ENCODE measurements at places on chromosomes 7 and 10.

DNA sequence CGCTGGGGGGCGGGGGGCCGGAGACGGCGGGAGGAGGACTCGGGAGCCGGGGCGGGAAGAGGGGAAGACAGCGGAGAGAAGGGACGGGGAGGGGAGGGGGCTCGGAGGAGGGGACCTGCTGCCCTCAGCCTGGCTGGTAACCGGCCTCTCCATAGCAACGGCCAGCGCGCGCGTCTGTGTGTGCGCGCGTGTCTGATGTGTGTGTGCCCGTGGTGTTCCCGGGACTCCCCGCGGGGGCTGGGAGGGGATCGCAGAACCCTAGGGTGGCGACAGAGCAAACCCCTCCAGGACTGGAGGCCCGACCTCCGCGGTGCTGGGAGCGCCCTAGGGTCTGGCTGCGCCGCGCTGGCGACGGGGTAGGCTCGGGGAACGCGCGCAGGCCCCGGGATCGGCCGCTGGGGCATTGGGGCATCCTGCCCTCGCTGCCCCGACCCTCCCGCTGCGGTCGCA, 356.3 kb downstream of the DNAJB6 start:
- no peak for DNase-seq

- DNase-seq, result no peak
Measured at GRCh38 chr10:128498378-128498730, 372.1 kb upstream of the MKI67 start.

- no peak for DNase-seq
Measured at GRCh38 chr7:140619176-140619575, 21.4 kb downstream of the DENND2A start.

GRCh38 chr10:98833542-98833941, 386.8 kb upstream of the HPS1 start:
- DNase-seq, result no peak

DNA sequence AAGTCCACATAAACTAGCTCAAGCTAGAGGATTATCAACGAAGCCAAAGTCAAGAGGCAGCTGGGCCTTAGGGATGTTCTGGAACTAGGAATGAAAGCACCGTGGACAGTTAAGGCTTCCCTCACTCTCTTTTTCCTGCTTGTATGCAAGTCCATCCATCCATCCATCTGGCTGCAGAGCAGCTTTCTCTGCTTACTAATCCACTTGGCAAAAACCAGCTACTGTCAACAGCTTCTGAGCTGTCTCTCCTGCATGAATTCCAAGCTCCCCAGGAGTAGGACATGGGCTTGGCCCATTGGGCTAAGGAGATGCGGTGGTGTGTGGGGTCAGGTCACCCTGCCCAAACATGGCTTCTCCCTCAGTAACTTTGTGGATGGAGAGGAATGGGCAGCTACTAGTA, 66.2 kb downstream of the NAMPT start:
- no peak for DNase-seq

GRCh38 chr10:78628976-78629375, 439.8 kb upstream of the ZMIZ1 start:
- no peak for DNase-seq

DNA sequence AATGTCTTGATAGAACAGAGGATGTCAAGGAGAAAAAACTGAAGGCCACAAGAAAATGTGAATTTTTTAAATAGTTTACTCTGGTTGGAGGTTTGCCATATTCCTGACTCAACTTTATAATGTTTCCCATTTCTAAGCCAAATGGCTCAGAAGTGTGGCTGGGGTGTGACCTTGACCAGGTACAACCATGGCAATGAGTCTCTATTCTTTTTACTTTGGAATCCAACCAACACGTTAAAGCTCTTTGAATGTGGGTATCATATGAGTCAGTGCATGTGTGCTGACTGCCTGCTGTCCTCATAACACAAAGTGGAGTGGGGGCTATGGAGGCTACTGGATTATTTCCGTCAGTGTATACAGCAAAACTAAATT, 33.5 kb upstream of the DLD start:
- DNase-seq, result no peak

- DNase-seq, result no peak
Measured at GRCh38 chr7:151413241-151413640, 3.4 kb upstream of the WDR86 start.

GRCh38 chr7:10910447-10910846, 63.2 kb upstream of the PHF14 start:
- DNase-seq, result no peak

- no peak for DNase-seq
Measured at GRCh38 chr10:1591742-1592141, 145.6 kb downstream of the ADARB2 start.

DNA sequence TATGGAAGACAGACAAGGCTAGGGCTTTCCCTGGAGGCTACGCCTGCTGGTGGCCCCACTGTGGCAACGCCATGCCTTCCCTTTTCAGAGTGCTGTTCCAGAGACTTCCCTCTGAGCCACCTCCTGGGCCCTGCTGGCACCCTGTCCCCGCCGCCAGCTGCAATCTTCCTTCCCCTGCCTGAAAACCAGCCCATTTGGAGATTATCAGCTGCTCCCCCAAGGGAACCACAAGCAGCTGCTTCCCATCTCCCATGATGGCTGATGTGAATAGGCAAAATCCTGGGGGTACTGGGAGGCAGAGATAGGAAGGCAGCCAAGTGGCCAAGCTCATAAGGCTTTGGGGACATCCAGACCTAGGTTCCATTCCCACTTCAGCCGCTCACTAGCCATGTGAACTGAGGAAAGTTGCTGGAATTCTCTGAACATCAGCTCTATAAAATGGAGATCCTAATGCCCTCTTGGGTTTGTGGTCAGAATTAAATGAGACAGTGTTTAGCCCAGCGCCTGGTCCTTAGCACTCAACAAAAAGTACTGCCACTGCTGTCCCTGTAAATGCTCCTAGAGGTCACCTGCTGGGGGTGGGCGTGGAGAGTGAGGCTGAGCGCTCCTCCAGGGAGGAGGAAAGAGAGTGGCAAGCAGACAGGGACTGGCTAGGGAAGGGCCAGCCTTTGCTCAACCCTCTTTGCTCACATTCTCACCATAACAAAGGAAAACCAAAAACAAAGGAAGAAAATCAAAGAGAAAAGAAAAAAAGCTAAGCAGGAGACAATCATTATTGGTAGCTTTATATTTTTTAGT, 5.9 kb downstream of the TSPAN33 start:
- DNase-seq, result no peak

DNA sequence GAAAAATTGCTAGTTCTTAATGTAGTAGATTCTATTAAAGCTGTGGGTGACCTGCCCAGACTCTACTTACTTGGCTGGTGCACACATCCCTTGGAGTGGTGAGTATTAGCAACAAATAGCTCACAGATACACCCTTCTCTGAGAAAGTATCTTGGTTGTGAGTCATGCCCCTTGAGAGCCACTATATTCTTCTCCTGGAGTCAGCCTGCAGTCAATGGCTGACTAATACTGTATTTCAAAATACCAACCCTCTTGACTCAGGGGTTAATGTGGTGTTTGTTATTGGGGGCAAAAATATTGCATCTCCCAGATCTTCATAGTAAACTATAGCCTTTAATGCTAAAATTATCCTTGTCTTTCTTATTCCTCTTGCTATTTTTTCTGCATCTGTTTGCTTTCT, 354.9 kb downstream of the BMPER start:
- peak; percentile 54 for DNase-seq

- no peak for DNase-seq
Measured at GRCh38 chr7:23065974-23066373, 39.6 kb upstream of the KLHL7 start.

GRCh38 chr7:131769241-131769640, 212.8 kb upstream of the PODXL start:
- DNase-seq, result no peak

GRCh38 chr7:50595491-50596102, 30.4 kb upstream of the DDC start:
- DNase-seq, result peak; percentile 45

GRCh38 chr10:120400601-120401000, 56.4 kb upstream of the PLPP4 start:
- DNase-seq, result no peak

- DNase-seq, result no peak
Measured at GRCh38 chr10:6117711-6118110, 28.9 kb downstream of the RBM17 start.

DNA sequence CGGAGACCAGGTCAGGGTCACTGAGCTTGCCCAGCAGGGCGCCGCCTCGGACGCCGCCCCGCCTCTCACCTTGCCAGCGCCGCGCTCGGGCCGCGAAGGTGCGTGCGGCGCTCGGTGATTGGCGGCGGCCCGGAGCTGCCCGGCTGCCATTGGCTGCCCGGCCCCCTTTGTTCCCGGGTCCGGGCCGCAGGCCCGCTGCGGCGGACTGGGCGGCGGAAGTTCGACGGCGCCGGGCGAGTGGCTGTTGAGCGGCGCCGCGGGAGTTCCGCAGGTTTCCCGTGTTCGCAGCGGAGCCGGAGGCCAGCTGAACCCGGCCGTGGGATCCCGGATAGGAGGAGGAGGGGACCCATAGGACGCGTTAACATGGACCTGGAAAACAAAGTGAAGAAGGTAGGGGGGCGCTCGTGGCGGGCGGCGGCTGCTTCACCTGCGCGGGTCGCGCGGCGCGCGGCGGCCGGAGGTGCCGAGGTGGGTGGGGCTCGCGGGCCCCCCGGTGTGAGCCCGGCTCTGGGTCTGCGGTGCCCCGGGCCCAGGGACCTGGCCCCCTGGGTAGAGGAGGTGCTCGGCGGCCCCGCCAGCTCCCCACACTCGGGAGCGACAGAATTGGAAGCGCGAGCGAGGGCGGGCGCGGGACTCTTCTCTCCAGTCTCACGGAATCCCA, at the start of gene TES:
Gene TES, plus strand, starts transcription at position 195 of the 661 bp plus-strand sequence. Its CDS starts 169 bp downstream, at position 364.
- no peak for DNase-seq

DNA sequence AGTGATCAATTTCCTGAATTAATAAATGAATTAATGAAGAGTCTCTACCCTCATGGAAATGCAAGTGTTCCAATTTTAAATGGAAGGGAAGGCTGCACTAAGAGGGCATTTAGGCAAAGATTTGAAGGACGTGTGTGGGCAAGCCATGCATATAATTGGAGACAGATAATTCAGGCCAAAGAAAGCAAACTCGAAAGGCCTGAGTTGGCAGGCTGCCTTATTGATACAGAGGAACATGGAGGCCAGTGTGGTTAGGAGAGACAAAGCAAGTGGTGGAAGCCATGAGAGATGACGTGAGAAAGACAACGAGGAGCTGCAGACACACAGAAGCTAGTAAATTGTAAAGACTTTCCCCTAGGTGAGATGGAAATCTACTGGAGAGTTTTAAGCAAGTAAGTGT, 15.4 kb upstream of the PCLO start:
- DNase-seq, result no peak

DNA sequence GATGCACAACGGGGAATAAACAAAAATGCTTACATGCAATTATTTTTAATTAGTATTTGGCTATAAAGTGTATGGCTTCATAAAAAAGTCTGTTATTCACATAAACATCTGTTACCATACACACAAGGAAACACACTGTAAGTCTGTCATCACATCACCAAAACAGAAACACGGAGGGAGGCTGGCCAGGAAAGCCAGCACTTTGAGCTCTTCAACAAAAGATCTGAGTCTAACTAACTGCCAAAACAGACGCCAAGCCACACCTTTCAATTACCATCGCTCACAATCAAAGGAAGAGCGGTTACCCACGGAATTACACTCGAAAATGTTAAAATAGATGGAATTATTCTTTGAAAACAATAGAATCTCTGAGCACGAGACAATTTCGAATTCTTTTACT, 49.2 kb upstream of the MGMT start:
- no peak for DNase-seq

GRCh38 chr7:44329888-44330287, 4.5 kb upstream of the CAMK2B start:
- DNase-seq, result no peak

DNA sequence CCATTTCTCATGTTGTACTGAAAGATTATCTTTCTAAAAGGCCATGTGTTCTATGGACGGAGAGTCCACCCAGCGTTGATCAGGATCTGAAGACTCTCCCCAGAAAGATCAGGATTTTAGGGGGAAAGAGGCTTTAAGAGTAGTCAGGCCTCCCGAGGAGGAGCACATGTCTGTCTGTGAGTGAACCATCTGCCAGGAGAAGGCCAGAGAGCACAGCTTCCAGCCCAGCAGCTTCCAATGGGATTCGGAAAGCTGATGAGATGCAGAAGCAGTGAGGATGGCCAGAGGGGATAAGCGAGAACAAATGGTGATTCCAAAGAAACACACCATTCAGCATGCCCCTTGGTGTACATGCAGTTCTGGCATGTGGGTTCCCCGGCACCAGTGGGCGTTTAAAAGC, 88.5 kb upstream of the TCERG1L start:
- no peak for DNase-seq

DNA sequence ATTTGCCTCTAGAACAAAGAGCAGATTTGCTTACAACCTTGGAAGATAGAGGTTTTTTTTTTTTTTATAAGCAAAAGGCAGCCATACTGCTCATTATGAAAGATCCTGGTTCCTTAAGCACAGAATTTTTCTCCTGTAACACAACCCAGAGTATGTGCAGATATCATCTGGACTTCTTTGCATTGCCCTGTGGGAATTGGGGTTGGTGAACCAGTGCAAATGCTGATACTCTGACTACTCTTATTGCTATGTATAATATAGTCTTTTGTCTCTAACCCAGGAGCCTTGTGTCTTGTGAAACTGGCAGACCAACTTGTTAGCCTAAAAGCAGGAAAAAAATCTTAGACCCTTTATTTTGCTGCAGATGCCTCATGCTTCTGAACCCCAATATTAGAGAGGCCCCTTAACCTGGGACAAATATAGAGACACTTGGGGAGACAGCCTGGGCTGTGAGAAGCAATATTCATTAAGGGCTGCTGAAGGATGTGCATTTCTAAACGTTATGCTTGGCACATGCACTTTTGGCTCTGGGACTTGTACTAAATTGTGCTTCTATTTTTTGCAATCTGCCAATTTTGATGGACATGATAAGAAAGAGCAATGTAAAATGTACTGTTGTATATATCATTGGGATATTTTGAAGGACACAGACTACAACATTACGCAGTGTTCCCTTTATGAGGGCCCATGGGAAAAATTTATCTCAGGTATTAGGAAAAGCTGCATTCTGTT, 78.9 kb downstream of the ANLN start:
- DNase-seq, result no peak

- no peak for DNase-seq
Measured at GRCh38 chr7:89385411-89385810, 589.9 kb upstream of the TEX47 start.

DNA sequence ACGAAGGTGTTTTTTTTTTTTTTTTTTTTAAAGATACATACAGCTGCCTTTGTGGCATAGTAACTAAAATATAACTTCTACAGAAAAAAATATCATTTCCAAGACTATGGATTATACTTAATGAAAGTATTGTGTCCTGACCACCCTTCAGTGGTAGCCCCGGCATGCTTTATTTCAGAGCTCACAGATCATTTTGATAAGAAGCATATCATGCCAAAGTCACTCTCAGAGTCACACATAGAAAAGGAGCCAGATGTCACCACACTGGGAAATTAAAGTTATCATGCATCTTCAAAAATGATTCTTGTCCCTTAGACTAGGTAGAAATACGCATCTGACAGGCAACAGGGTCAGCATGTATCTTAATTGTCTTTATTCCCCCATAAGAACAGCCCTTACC, 3.0 kb downstream of the ADARB2 start:
- DNase-seq, result no peak

- DNase-seq, result no peak
Measured at GRCh38 chr10:106506526-106507283, 657.8 kb downstream of the SORCS1 start.

GRCh38 chr10:75434291-75434690, 2.9 kb downstream of the LRMDA start:
- no peak for DNase-seq

GRCh38 chr10:15625261-15625660, 94.5 kb downstream of the ITGA8 start:
- DNase-seq, result no peak

Data from AG09319 (cell line).